Fibroblast of skin of right quadriceps (primary cell): ENCODE measurements at places on chromosomes 5 and 9.

- DNase-seq, result no peak
Measured at GRCh38 chr9:133512253-133513213, 12.2 kb downstream of the MYMK start.

- DNase-seq, result no peak
Measured at GRCh38 chr9:94718936-94719335, 7.6 kb upstream of the AOPEP start.

- no peak for DNase-seq
Measured at GRCh38 chr5:131993676-131994075, 17.8 kb downstream of the ACSL6 start.

- no peak for DNase-seq
Measured at GRCh38 chr5:113183694-113184093, 207.1 kb downstream of the DCP2 start.

DNA sequence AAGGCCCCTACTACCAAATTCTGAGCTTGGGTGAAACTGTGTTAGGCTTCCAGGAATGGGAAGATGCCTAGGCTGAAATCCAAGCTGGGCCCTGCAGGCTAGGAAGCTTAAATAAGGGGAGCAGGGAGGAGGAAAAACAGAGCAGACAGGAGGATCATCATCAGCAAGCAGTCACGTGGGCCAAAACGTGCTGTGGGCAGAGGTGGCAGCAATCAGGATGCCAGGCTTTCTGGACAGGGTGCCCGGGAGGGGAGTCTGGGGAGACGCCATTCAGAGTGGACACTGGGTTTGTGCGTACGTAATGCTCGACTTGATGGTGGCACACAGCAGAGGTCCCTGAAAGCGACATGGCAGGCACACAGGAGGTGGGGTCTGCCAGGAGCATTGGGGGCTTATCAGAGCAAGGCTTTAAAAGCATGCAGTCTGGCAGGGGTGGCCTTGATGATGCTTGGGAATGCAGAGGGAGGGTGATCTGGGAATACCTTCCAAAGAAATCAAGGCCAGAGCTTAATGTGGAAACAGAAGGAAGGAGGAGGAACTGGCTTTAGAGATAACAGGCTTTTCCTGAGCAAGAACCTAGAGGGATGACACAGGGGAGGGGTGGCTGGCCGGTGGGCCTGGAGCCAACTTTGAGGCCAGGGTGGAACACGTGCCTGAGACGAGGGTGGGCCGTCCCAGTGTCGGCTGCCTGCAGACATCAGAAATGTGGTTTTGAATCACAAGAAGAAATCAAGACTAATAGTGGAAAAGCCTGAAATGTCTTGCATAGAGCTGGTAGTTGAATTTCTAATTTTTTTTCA, 212.5 kb downstream of the GADD45G start:
- DNase-seq, result no peak

GRCh38 chr9:133970581-133971058, 21.5 kb downstream of the VAV2 start:
- no peak for DNase-seq

- no peak for DNase-seq
Measured at GRCh38 chr5:115557667-115558387, 13.3 kb upstream of the FEM1C start.

- DNase-seq, result no peak
Measured at GRCh38 chr5:75023368-75024159, 28.8 kb downstream of the GCNT4 start.

GRCh38 chr9:96441798-96442445, 8.0 kb upstream of the HABP4 start:
- DNase-seq, result no peak

DNA sequence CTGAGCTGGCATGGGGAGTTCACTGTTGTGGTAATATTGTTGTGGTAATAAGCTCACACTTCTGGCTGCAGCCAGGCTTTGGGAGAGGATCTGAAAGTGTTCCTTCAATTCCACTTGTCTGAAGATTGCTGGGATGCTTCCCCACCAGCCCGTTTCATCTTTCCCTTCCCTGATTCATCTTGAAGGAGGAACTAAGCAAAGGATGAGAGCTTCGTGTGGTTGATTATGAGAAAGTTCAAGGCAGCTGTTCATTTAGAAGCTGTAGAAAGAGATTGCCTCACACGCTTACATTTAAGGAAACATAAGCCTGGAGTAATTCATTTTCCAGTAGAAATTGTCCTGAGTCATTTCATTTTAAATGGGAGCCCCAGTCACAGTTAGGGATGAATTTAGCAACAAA, 122.4 kb upstream of the GAS1 start:
- peak; percentile 66 for DNase-seq

DNA sequence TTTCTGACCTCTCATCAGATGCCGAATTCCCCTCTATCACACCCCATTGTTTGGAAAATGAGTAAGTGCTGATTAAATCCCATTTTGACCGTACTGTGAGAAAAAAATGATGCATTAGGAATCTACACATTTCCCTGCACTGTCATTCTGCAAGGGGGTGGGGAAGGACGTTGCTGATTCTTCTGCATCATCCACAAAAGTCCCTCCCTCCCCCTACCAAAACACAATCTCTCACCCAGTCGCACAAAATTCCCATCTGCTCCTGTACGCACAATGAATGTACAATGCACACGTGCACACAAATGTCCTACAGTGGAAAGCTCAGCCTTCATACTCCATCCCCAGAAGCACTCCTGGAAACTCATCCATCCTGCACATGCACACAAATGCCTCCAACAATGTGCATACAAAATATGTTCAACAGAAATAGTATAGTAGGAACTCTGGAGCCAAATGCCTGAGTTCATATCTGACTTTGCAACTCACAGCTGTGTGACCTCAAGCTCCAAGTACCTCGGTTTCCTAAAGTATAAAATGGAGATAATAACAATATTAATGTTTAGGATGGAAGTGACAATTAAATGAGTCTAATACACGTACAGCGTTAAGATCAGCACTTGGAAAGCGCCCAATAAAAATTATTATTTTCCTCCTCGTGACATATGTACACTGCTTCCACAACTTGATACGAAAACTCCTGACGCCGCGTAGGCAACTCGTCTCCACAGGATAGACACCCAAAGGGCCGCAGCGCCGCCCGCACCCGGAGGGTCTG, 809 bp downstream of the TNIP1 start:
- DNase-seq, result peak; percentile 82

DNA sequence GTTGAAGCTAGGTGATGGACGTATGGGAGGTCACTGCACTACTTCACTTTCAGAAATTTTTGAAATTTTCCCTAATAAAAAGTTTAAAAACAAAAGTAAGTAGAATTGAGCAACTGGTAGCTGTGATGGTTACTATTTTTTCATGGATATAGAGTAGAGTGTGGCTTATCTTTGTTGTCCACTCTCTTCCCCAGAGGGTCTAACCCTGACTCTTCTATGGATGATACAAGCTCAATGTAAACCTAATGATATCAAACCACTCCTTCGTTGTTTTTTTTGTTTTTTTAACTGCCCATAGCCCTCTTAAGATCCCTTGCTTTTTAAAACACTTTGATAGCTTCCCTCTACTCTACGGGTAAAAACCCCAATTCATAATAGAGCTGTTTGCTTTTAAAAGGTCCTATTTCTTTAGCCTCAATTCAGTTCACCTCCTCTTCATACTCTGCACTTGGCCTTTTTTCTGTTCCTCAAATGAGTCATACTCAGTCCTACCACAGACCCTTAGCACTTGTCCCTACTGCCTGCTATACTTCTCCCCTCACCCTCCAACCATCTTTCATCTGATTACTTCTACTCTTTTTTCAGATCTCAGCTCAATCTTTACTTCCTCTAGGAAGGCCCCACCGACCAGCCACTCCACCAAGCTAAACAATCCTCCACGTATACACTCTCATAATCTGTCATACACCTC, 2.6 kb downstream of the HDAC3 start:
- no peak for DNase-seq

DNA sequence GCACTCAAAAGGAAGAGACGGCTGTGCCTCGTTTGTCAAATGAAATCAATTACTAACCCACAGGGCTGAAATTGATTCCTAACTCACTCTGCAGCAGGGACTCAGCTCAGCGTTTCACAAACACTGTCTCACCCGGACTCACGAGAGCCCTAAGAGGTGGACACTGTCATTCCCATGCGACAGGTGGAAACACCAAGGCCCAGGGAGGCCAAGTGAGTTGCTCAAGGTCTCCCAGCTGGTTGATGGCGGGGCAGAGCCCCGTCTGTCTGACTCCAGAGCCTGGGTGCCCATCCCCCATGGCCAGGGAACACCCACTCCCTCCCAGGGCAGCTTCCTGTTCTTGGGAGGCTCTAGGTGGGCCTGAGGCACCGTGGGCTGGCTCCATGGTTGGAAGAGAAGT, 1.3 kb upstream of the PLPP7 start:
- DNase-seq, result no peak

DNA sequence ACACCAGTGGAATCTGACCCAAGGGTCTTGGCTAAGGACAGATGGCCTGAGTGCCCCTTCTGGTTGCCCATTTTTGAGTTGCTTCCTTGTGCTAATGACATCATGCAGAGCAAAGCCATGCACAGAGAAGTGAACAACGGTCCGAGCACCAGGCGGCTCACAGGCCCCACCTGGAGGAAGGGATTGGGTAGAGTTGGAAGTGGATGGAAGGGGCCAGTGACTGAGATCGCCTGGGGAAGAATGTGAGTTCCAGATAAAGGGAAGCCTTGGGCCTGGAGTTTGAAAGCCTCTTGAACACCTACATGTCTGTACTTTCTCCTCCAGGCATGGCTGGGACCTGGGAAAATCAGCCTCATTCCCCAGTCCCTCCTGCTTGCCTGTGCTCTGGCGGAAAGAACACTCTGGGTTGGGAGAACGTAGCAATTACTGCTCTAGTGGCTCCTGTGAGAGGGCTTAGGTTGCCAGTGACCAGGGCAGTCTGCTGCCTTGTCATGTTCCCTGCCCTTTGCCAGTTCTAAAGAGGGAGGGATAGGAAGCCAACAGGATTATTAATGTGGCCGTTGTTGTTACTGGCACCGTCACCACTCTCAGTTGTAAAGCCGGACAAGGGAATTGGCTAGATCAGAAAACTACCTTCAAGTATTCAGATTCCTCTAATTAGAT, 62.5 kb upstream of the PTPN3 start:
- no peak for DNase-seq

- no peak for DNase-seq
Measured at GRCh38 chr9:92648474-92648971, 21.4 kb downstream of the IPPK start.

DNA sequence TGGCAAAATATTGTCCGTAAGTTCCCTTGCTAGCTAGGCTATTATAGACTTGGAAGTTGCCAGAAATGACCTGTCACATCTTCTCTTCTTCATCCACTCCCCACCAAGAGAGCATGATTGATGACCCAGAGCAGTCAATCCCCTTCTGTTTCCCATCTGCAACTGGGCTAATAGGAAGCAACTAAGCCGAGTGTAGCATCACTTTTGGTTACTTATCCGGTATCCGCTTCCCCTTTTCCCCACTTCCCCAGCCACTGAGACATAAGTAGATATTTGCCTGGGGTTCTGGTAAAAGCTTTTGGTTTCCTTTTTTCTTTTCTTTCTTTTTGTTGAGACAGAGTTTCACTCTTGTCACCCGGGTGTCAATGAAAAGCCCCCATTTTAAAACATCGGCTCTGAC, 29.4 kb upstream of the LIFR start:
- DNase-seq, result no peak

GRCh38 chr5:82352146-82352791, 74.1 kb upstream of the RPS23 start:
- no peak for DNase-seq

DNA sequence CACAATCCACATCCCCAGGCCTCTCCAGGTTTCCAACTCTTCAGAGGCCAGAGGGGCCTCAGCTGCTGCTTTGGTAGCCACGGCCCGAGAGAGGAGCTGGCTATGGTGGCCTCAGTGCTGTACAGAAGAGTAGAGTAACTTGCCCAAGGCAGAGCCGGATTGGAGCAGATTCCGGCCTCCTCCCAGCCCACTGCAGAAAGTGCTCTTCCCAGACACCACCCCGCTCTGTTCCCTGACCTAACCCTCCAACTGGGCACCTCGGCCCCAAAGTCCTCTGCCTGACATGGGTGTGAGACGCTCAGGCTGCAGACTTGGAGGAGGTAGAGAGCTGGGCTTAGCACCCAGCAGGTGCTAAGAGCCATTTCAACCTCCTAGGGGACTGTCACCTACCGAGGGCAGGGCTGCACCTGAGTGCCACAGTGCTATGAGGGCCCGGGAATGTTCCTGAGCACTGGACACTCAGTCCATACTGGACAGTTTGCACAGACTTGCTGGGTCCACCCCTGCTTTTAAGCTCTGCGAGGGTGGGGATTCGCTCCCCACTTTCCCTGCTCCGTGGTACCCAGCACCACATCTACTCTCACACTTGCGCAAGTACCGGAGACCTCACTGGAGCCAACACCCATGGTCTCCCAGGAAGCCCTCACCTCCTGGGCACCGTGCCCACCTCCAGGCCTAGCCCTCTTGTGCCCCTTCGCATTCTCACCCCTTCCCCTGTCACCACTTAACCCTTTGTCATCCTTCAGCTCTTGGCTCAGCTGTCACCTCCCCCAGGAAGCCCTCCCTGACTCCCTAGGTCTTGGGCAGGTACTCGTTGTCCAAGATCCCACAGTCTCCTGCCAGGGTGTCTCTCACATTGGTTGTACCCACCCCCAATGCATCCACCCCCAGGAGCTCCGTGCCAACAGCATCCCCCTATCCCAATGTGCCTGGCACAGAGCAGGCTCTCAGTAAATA, 49.8 kb downstream of the DBH start:
- DNase-seq, result no peak

DNA sequence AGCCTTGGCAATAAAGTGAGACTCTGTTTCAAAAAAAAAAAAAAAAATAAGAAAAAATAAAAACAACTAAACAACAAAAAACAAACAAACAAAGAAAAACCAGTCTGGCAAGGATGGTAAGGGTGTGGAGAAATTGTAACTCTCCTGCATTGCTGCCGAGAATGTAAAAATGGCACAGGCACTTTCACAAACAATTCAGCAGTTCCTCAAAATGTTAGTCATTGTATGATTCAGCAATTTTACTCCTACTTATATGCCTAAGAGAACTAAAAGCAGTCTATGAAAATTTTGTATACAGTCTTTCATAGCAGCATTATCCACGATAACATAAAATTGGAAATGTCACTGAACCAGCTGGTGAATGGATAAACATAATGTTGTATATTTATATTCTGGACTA, 280.4 kb downstream of the CDH9 start:
- no peak for DNase-seq

DNA sequence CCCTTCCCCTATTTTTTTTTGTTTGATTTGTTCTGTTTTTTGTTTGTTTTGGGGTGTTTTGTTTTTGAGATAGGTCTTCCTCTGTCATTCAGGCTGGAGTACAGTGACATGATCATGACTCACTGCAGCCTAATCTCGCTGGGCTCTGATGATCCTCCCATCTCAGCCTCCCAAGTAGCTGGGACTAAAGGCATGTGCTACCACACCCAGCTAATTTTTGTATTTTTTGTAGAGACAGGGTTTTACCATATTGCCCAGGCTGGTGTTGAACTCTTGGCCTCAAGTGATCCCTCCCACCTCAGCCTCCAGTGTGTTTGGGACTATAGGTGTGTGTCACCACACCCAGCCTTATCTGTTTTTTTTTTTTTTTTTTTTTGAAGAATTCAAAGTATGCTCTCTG, 605.4 kb downstream of the DNAH5 start:
- no peak for DNase-seq

DNA sequence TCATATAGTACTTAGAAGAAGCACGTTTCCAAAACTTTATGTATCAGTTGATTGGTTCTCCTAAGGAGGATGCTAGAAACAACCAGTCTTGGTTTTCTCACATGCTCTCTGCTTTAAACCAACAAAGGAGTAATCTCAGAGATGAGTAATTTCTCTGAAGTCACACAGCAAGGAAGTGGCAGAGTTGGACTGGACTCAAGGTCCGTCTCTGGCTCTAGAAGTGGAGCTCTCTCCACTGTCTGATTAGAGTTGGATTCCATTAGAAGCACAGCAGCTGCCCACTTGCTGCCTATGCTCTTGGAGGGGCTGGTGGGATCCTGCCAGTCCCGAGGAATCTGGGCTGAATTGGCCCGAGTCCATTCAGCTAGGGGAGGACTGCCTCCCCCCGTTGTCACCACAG, 21.0 kb downstream of the RALGPS1 start:
- DNase-seq, result no peak
